ENCODE measurements at places on chromosomes 1 and 21.

GRCh38 chr1:168319691-168320090 lies 39.0 kb downstream of the TBX19 start:
- H3K4me3 ChIP-seq: no peak overlapping the region
- H3K27me3 ChIP-seq: no peaks in the 10 kb centered on the region
- no peaks in the 10 kb centered on the region for H3K36me3 ChIP-seq
- H3K4me1 ChIP-seq: peaks cover 6% of the 10 kb centered on the region
- no peak for DNase-seq

DNA sequence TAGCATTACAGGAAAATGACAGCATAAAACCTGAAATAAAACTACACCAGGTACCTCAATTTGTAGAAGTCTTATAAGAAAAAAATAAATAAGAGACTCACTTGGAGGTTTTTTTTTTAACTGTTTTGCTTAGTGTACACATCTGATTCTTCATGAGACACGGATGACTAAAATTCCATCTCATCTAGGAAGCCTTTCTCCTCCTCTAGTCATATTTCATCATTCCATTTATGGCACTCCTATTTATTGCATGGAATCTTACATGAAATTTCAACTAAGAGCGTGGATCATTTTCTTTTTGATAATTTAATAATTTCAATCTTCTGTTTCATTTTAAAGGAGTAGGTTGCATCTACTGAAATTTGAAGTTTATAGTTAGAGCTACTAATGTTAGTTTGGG lies 1.6 kb upstream of the PTGS2 start:
- peaks cover 3% of the 10 kb centered on the region for H3K4me1 ChIP-seq
- H3K27me3 ChIP-seq: peaks cover 30% of the 10 kb centered on the region
- H3K36me3 ChIP-seq: no peaks in the 10 kb centered on the region
- no peak overlapping the region for H3K4me3 ChIP-seq
- no peak for DNase-seq

- H3K36me3 ChIP-seq: peaks cover 51% of the 10 kb centered on the region
- no peak for DNase-seq
- H3K4me3 ChIP-seq: no peak overlapping the region
- H3K27ac ChIP-seq: peak overlapping the region; percentile 41
- H3K4me1 ChIP-seq: no peaks in the 10 kb centered on the region
- H3K27me3 ChIP-seq: no peaks in the 10 kb centered on the region
Observed at GRCh38 chr1:202728951-202729350, 18.7 kb upstream of the SYT2 start.

DNA sequence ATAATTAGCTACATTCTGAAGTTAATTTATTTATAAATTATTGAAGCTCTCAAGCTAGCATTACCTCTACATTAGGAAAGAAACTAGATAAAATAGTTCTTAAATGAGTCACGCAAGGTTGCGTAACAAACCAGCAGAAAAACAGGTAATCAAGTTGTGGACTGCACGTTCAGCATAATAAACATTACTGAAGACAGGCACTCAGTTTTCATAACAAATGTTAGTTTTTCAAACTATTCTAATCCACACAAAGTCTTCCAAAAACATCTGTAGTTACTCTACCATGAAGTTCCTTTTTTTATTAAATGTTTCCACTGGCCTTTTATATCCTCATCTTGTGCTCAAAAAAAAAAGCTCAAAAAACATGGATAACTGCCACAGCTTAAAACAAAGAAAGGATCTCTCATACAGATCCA lies 1.3 kb downstream of the TOR1AIP2 start:
- H3K27me3 ChIP-seq: no peaks in the 10 kb centered on the region
- peaks cover 4% of the 10 kb centered on the region for H3K36me3 ChIP-seq
- peak overlapping the region; percentile 77 for H3K27ac ChIP-seq
- DNase-seq: no peak
- peak overlapping the region; percentile 96 for H3K4me3 ChIP-seq
- H3K4me1 ChIP-seq: peaks cover 34% of the 10 kb centered on the region

DNA sequence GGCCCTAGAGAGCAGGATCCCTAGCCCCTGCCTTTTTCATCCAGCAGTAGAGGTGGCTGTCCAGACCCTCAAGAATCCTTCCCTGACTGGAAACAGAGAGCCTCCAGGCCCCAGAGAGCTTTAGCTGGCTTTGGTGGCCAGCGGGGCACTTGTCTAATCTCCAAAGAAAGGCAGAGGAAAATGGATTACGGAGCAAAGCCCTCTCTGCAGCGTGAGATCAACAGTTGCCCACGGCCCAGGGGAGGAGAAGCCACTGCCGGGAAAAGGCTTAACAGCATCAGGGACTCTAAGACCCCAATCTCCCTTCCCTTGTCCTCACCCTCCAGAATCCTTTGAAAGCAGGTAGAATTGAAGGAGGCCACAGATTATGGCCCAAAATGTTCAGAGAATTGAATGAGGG lies 35.8 kb upstream of the GRIK3 start:
- H3K27ac ChIP-seq: no peak overlapping the region
- peaks cover 45% of the 10 kb centered on the region for H3K27me3 ChIP-seq
- no peak for DNase-seq
- no peaks in the 10 kb centered on the region for H3K4me1 ChIP-seq
- no peaks in the 10 kb centered on the region for H3K36me3 ChIP-seq
- H3K4me3 ChIP-seq: no peak overlapping the region

- H3K4me3 ChIP-seq: peak overlapping the region; percentile 89
- H3K27me3 ChIP-seq: peaks cover 22% of the 10 kb centered on the region
- H3K36me3 ChIP-seq: no peaks in the 10 kb centered on the region
- peak overlapping the region; percentile 88 for H3K27ac ChIP-seq
- peaks cover 5% of the 10 kb centered on the region for H3K4me1 ChIP-seq
Observed at GRCh38 chr1:20507248-20507563, 745 bp downstream of the MUL1 start.

DNA sequence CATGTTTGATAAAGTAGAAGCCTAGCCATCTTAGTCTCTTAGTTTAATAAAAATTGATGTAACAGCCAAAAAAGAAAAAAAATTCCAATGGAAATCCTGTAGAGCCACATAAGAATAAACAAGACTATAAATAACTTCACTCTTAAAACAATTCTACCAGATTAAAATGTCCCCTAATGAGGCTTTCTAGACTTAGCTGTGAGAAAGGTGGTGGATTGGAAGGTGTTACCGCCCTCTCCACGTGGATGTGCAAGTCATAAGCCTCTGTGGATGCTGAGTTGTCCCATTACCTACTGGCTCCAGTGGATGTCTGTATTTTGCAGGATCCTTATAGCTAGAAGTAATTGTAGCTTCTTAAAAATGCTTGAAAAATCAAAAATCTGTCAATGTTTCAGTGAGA lies 14.6 kb downstream of the LCA5L start:
- no peaks in the 10 kb centered on the region for H3K27me3 ChIP-seq
- H3K36me3 ChIP-seq: no peaks in the 10 kb centered on the region
- H3K4me1 ChIP-seq: peaks cover 6% of the 10 kb centered on the region
- no peak for DNase-seq
- H3K27ac ChIP-seq: peak overlapping the region; percentile 46

GRCh38 chr1:1132042-1132950 lies 16.4 kb upstream of the C1orf159 start:
- H3K4me3 ChIP-seq: no peak overlapping the region
- no peaks in the 10 kb centered on the region for H3K36me3 ChIP-seq
- H3K27ac ChIP-seq: peak overlapping the region; percentile 75
- no peak for DNase-seq
- H3K27me3 ChIP-seq: peaks cover 6% of the 10 kb centered on the region

- no peak overlapping the region for H3K27ac ChIP-seq
- peaks cover 4% of the 10 kb centered on the region for H3K27me3 ChIP-seq
- peaks cover 3% of the 10 kb centered on the region for H3K4me1 ChIP-seq
- H3K36me3 ChIP-seq: no peaks in the 10 kb centered on the region
- DNase-seq: no peak
Observed at GRCh38 chr1:55623311-55623710, 408.1 kb upstream of the USP24 start.

DNA sequence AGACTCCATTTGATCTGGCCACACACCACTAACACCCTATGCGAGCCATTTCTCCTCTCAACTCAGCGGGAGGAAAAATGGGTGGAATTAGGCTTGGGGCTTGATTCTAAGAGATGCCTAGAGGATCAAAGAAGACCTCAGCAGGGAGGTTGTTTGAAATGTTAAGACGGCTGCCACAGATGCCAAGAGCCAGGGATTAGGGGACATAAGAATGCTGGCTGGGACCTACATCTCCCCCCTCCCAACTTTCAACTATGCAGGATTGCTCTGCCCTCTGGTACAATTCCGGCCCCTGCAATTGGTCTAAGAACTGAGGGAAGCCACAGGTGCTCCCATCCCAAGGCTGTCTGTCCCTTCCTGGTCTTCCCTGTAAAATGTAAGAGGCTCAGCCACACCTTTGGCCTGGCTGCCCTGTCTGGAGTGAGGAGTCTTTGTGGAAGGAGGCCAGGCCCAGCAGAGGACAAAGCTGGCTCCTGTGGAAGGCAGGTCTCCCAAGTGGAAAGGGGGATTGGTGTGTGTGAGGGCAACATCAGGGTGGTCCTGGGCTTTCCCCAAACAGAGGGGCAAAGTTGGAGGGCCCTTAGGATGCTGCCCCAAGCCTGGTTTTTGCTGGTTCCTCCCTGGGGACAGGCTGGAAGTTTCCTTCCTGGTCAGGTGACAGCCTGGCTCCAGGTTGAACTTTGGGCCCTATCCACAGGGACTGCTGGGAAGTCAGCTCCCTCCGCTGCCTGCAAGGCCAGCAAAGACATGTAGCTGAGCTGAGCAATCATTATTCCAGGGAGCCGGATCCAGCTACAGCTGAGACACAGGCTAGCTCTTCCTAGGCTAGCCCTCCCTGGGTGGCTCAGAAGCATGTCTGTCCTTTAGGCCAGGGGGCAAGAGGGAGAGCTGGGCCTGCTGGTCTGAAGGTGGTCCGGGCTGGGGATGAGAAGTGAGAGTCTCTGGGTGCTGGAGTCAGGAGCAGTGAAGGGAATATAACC lies 34.5 kb upstream of the SYNC start:
- peak overlapping the region; percentile 41 for H3K27ac ChIP-seq
- no peaks in the 10 kb centered on the region for H3K36me3 ChIP-seq
- no peak for DNase-seq
- no peaks in the 10 kb centered on the region for H3K27me3 ChIP-seq
- H3K4me1 ChIP-seq: peaks cover 11% of the 10 kb centered on the region

- H3K27ac ChIP-seq: no peak overlapping the region
- H3K4me1 ChIP-seq: no peaks in the 10 kb centered on the region
- H3K27me3 ChIP-seq: no peaks in the 10 kb centered on the region
- peaks cover 12% of the 10 kb centered on the region for H3K36me3 ChIP-seq
Observed at GRCh38 chr1:209616366-209617046, 33.0 kb downstream of the CAMK1G start.

DNA sequence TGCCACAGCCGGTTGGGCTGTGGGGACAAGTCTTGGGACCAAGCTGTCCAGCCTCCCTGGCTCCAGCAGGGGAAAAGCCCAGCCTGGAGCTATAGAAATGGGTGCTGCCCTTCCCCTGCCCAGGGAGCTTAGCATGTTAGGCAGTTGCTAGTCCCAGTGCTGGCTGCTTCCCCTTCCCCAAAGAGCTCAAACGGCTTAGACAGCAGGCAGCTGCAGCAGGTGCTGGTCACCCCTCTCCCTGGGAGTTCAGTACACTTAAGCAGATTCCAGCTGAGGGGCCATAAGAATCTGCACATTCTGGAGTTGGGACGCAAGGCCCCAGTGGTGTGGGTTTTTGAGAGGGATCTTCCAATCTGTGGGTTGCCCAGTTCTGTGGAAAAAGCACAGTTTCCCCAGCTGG lies 11.1 kb upstream of the REG4 start:
- no peak overlapping the region for H3K27ac ChIP-seq
- H3K36me3 ChIP-seq: no peaks in the 10 kb centered on the region
- H3K4me3 ChIP-seq: no peak overlapping the region
- H3K4me1 ChIP-seq: peaks cover 6% of the 10 kb centered on the region
- DNase-seq: no peak

GRCh38 chr1:205856433-205856832 lies 6.5 kb upstream of the PM20D1 start:
- no peak overlapping the region for H3K4me3 ChIP-seq
- H3K27ac ChIP-seq: no peak overlapping the region
- H3K36me3 ChIP-seq: peaks cover 32% of the 10 kb centered on the region
- no peak for DNase-seq
- no peaks in the 10 kb centered on the region for H3K27me3 ChIP-seq

DNA sequence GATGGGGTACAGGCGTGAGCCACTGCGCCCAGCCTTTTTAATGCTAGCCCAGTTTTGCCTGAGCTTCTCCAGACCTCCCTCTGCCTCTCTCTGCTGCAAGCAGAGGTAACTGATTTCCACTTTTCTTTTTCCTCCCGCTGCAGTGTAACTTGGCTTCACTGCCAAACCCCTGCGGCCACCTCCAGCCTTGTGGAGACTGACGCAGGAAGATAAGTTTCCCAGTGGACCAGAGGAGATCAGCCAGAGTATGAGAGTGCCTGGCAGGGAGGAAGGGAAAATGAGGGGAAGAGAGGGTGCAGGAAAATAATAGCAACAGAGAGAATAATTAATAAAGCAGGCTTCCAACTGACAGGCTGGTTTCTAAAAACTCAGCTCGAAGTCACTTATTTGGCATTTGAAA lies 143.7 kb downstream of the PCNX2 start:
- no peak overlapping the region for H3K4me3 ChIP-seq
- DNase-seq: no peak
- H3K4me1 ChIP-seq: peaks cover 2% of the 10 kb centered on the region
- no peaks in the 10 kb centered on the region for H3K27me3 ChIP-seq

- DNase-seq: no peak
- H3K4me1 ChIP-seq: peaks cover 18% of the 10 kb centered on the region
- peaks cover 16% of the 10 kb centered on the region for H3K27me3 ChIP-seq
- no peak overlapping the region for H3K4me3 ChIP-seq
- no peak overlapping the region for H3K27ac ChIP-seq
- H3K36me3 ChIP-seq: no peaks in the 10 kb centered on the region
Observed at GRCh38 chr21:39633770-39634181, 21.0 kb downstream of the B3GALT5 start.

DNA sequence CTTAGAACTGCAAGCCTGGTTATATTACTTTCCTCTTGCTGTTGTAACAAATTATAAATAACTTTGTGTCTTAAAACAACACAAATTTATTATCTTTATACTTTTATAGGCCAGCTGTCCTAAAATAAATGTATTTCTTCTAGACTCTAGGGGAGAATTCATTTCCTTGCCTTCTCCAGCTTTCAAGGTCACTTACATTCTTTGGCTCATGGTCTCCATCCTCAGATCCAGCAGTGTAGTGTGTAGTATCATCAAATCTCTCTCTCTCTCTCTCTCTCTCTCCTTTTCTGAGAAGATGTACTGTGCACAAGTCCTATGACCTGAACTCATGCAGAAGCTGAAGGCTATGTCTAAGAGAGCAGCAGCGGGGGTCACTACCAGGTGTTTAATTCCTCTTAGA lies 1510.6 kb downstream of the MRPL39 start:
- no peak for DNase-seq
- no peaks in the 10 kb centered on the region for H3K36me3 ChIP-seq
- H3K4me1 ChIP-seq: no peaks in the 10 kb centered on the region
- peaks cover 2% of the 10 kb centered on the region for H3K27me3 ChIP-seq

DNA sequence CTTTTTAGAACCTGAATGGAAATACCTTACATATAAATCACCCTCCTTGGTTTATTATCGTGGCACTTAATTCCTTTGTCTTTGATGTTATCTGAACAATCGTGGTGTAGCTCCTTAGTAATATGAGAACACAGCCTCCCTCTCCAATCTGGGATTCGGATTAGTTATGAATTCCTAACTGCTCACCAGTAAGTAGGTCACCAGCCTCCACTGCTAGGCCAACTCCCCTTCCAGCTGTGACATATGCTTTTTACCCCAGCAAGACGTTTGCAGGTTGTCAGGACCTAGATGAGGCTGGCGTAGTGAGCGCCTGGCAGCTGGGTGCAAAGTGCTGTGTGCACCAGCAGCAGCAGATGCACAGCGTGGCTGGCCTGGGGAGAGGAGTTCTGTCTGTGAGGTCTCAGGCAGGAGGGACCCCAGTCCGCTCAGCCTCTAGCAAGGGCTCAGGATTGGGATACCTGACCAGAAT lies 38.2 kb downstream of the NTPCR start:
- H3K4me1 ChIP-seq: peaks cover 4% of the 10 kb centered on the region
- H3K27me3 ChIP-seq: no peaks in the 10 kb centered on the region
- DNase-seq: no peak
- no peak overlapping the region for H3K4me3 ChIP-seq

All from progenitor cell of endocrine pancreas (in vitro differentiated cells).